ENCODE measurements at places on chromosomes 3 and 15. TPM values are rescaled to one million over a fixed set of nuclear protein-coding genes. Genes with fewer than 3 reads are reported as not detected.

The FOXB1 gene
- total RNA-seq: not detected

The GOLGA8G gene
- not detected for total RNA-seq

The HGD gene
- total RNA-seq: 0.32 TPM

The GNAT1 gene
- total RNA-seq: not detected

The CRELD1 gene
- total RNA-seq: 45.3 TPM

The IL5RA gene
- total RNA-seq: under 0.01 TPM

The KCNMB2 gene
- total RNA-seq: not detected

The LMAN1L gene
- total RNA-seq: not detected

The MRPL3 gene
- 60.3 TPM for total RNA-seq

The PLCL2 gene
- total RNA-seq: 19.5 TPM

The ALPK3 gene
- 0.17 TPM for total RNA-seq

The GOLGA8T gene
- 0.17 TPM for total RNA-seq

The TRIM42 gene
- total RNA-seq: not detected

The CLEC3B gene
- total RNA-seq: 33.1 TPM

The OR5K3 gene
- not detected for total RNA-seq

The BNC1 gene
- total RNA-seq: 4.3 TPM

The ATP10A gene
- 2.5 TPM for total RNA-seq

The KBTBD13 gene
- total RNA-seq: not detected

The SI gene
- total RNA-seq: not detected

The MYO9A gene
- total RNA-seq: 53.4 TPM

The DNAJA4 gene
- total RNA-seq: 1.2 TPM

The HEG1 gene
- 52.5 TPM for total RNA-seq

The GABRG3 gene
- total RNA-seq: not detected

The SEMA6D gene
- 4.9 TPM for total RNA-seq

The SLC27A2 gene
- total RNA-seq: not detected

The COX5A gene
- total RNA-seq: 30.6 TPM

The TMED3 gene
- 126 TPM for total RNA-seq

The IL20RB gene
- 2.3 TPM for total RNA-seq

The SCAPER gene
- 6.9 TPM for total RNA-seq

The UCN2 gene
- total RNA-seq: 0.34 TPM

The SPTSSB gene
- total RNA-seq: under 0.01 TPM

The MTHFS gene
- 19.9 TPM for total RNA-seq

The SCG3 gene
- total RNA-seq: not detected

The POC1A gene
- 5.4 TPM for total RNA-seq

The LTF gene
- not detected for total RNA-seq

The ACVR2B gene
- total RNA-seq: 1.7 TPM

The ARNT2 gene
- 1.3 TPM for total RNA-seq

The ISLR gene
- 214 TPM for total RNA-seq

The CCDC54 gene
- not detected for total RNA-seq

The CCNB2 gene
- total RNA-seq: 4.6 TPM

The CPN2 gene
- total RNA-seq: not detected

The PIERCE2 gene
- 0.60 TPM for total RNA-seq

The TRAT1 gene
- not detected for total RNA-seq

The ZNF860 gene
- 0.32 TPM for total RNA-seq

The C15orf39 gene
- total RNA-seq: 1.6 TPM

The HRH1 gene
- 38.1 TPM for total RNA-seq

The PAQR9 gene
- total RNA-seq: 0.16 TPM

The TLE3 gene
- 21.6 TPM for total RNA-seq

The NR1I2 gene
- under 0.01 TPM for total RNA-seq
